ENCODE measurements at places on chromosomes 6 and 20. TPM values are rescaled to one million over a fixed set of nuclear protein-coding genes. Genes with fewer than 3 reads are reported as not detected.

DNA sequence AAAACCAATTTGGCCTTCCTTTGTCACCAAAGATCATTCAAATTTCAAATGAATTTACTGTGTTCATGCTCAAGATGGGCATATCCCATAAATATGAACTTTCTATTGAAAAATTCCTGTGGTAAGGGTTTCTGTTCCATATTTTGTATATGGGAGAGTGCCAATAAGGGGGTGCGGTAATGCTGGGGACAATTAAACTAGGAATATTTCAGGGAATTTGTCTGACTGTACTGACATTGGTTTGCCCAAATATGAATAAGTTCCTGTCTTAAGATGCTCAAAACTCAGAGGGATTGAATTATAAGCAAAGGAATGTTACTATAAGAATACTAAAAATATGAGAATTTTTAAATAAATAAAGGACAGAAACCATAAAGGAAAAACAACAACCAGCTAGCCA is 553.0 kb upstream of the MARCKS start:
- no peak for DNase-seq

DNA sequence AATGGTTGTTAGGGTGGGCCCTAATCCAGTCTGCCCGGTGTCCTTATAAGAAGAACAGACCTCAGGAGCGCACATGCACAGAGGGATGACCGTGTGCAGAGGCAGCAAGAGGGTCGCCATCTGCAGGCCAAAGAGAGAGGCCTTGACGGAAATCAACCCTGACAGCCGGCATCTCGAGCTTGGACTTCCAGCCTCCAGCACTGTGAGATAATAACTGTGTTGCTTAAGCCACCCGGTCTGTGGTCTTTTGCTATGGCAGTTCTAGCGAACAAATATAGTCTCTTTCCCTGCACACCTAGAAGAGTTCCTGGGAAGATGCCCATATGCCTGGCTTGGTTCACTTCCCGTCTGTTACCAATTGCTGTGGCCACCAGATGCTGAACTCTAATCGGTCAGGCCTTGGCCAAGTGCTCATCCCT is 35.3 kb upstream of the PTGIS start:
- DNase-seq, result no peak

DNA sequence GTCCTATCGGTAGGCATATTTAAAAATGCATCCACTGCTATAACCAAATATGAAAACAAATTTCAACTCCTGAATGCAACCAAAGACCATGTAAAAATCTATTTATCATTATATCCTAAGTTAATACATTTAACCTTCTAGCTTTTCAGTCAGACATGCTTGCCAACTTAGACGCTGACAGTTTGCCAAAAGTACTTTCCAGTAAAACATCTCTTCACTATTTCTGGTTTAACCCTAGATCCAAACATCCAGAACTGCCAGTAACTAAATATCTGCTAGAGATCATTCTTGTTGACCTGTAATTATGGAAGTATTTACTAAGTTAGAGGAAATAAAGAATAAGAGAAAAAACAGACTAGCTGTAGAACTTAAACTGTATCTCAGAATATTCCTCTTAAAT is 210.2 kb upstream of the THEMIS start:
- no peak for DNase-seq

DNA sequence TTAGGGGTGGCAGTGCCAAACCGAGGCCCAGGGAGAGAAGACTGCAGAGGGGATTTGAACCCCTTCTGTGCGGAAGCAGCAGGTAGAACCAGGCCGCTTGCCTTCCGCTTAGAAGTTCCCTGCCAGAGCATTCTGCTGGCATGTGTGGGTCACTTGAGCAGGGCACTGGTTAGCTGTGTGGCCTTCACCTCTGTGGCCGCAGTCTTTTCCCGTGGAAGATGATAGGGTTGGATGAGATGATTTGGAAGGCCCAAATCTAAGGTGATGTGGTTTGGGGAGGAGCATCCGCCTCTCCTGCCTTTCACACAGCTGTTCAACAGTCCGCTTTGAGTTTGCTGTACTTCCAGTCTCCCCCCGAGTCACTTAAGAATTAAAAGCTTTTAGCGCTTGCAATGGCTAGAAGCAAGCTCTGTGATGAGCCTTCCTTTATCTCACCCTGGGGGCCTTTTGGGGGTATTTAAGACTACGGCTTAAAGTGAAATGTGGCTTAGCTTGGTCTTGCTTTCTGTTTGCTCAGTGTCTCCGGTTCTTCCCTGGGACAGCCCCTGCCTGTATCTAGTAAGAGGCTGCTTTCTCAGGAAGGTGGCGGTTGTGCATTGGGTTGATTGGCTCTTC is 743 bp downstream of the CMTR1 start:
- DNase-seq, result no peak

- no peak for DNase-seq
Observed at GRCh38 chr6:148557796-148558321, 189.0 kb upstream of the UST start.

GRCh38 chr20:62761759-62762131 is 34.5 kb upstream of the MRGBP start:
- DNase-seq, result no peak

GRCh38 chr20:23111307-23111943 is 25.3 kb upstream of the CD93 start:
- DNase-seq, result no peak

DNA sequence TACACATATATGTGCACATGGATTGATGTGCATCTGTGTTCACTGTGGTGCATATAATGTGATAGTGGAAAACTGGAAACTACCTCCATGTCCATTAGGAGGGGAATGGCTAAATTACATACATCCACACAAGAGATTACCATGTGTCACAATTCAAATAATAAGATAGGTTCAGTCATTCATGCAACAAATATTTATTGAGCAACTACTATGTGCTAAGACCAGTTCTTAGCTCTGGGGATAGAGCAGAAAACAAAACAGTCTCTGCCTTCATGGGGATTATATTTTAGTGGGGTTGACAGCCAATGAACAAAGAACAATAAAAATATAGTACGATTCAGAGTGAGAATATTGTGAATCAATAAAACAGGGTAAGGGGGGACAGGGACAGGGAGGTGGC is 61.7 kb upstream of the PTGIS start:
- DNase-seq, result no peak

DNA sequence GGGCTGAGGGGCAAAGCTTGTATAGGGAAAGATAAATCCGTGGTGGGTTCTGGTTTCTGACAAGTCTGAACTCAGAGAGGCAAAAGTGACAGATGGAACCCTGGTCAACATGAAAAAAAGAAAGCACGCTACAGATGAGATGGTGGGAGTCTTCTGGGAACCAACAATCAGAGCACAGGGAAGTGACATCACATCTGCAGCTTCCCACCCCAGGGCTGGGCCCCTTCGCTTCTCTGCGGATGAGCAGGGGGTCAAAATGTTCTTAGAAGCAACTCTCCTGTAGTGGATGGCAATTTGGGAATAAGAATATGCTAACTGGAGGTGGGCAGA is 129.2 kb upstream of the AKAP12 start:
- DNase-seq, result no peak

DNA sequence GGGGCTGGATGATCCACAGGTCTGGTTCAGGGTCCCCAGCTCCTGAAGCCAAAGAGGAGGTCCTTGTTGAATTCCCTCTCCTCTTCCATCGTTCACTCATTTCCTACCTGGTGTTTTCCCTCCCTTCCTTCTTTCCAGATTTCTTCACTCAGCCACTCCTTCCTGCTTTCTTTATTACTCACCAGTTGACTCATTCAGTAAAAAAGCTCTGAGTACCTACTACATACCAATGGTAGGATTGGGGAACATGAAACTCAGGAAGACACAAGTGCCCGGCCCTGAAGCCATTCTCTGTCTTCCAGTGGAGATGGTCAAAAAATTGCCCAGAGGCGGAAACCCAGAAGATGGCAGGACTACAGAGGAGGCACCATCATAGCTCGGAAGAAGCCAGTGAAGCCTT is 11.9 kb upstream of the NSFL1C start:
- DNase-seq, result peak; percentile 42

- no peak for DNase-seq
Observed at GRCh38 chr20:62368976-62369814, 2.1 kb upstream of the LAMA5 start.

DNA sequence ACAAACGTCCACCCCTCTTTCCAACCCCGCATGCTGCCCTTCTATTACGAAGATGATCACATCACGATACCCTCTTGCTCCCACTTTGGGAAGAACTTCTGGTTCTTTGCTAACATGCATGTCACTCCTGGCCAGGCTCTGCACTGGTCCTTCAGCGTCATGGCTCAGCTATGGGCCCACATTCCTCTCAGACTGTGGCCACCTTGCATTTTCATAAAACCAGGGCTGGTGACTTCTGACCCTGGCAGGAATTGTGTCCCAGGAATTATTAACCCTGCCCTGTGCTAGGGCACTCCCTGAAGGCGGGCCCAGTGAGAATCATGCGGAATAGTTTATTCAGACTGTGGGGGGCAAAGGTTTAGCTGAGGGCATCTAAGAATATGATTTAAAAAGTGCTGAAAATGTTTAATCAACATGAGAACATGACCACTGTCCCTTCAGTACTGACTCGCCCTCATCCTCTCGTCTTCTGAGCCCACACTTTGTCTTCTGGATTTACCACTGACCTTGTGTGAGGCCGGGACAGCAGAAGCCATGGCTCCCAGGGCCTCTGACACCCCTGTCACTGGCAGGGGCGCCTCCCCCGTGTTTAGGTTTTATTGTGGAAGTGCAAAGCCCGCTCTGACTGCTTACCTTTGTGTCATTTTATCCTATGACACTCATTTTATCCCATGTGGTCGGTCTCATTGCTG is 38.1 kb upstream of the THBS2 start:
- peak; percentile 32 for DNase-seq

DNA sequence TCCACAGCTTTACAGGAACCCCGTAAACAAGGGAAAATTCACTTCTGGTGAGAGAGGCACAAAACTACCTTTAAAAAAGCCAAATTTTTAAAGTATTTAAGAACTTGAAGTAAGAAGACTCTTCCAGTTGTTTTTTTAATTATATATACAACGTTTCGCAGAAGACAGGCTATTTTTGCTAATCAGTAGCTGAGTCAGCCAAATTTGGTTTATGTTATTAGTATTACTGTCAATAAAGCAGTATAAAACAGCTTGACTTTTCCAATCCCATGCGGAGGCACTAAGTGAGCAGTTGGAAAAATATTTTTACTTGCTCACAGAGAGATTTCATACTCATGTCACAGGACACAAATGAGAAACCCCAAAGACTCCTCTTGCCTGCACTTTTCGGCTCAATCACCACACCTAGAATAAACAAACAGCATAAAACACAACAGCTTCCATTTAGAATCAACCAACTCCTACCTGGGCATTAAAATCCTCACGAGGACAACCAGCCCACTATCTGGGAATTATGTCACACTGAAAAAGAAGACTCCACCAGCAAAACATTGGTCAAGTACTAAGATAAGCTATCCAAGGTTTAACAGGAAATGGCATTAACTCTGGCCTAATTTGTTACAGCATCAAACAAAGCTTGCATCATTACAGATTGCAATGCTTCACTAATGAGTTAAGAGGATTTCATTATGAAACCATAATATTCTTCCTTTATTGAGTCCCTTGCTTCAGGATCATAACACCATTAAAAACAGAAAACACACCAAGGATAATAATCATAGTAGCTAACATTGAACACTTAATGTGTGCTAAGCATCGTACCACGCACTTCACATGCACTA is 26.3 kb downstream of the ELOVL5 start:
- DNase-seq, result no peak

DNA sequence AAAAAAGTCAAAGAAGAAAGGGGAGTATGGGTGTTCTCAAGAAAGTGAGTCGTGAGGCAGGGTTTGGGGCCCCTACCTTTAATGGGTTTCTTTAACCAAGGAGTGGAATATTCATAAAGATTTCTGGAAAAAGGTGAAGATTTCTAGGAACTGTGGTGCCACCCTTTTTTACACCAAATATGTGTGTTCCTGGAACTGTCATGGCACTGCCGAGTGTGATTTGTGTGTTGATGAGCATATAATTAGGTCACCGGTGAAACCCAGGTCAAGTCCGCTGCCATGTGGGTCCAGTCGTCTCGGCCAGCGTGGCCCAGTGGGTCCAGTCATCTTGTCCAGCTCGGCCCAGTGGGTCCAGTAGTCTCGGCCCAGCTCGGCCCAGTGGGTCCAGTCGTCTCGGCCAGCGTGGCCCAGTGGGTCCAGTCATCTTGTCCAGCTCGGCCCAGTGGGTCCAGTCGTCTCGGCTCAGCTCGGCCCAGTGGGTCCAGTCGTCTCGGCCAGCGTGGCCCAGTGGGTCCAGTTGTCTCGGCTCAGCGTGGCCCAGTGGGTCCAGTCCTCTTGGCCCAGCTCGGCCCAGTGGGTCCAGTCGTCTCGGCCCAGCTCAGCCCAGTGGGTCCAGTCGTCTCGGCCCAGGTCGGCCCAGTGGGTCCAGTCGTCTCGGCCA is 8.3 kb upstream of the EEF1A2 start:
- no peak for DNase-seq

- no peak for DNase-seq
Observed at GRCh38 chr6:28215425-28215824, 9.7 kb upstream of the ZSCAN9 start.

GRCh38 chr6:137610702-137611101 is 116.5 kb upstream of the OLIG3 start:
- DNase-seq, result no peak

- DNase-seq, result no peak
Observed at GRCh38 chr6:14676977-14677781, 559.6 kb downstream of the CD83 start.

The OOEP gene
- polyA plus RNA-seq, result not detected

The SMLR1 gene
- 0.03 TPM for polyA plus RNA-seq

The GNMT gene
- 0.32 TPM for polyA plus RNA-seq

The ACTL10 gene
- not detected for polyA plus RNA-seq

The FOXC1 gene
- 3.3 TPM for polyA plus RNA-seq
